ENCODE measurements at places on chromosomes 16 and 17.

- DNase-seq: no peak
Measured at GRCh38 chr17:81932333-81932983, 4.6 kb downstream of the PYCR1 start.

DNA sequence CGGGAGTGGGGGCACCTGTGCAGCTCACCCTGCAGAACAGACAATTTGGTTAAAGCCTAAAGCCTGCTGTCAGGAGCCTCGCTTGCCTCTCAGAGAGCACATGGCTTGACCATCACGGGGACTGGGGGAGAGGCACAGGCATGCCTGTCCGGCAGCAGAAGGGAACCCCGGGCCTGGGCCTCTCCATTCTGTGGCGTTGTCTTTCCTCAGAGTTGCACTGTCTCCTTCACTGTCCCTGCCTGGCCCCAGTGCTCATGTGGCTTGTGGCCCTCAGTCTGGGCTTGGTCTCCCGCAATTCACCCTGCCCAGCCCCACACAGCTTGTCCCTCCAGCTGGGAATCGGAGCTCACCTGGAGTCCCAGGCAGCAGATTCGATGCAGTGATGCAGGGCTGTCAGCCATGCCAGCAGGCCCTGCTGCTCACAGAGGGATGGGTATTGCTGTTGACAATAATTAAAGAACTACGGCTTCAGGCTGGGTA, 189.9 kb downstream of the SEC14L1 start:
- no peak for DNase-seq

- DNase-seq: no peak
Measured at GRCh38 chr16:87458424-87458915, 34.4 kb downstream of the ZCCHC14 start.

DNA sequence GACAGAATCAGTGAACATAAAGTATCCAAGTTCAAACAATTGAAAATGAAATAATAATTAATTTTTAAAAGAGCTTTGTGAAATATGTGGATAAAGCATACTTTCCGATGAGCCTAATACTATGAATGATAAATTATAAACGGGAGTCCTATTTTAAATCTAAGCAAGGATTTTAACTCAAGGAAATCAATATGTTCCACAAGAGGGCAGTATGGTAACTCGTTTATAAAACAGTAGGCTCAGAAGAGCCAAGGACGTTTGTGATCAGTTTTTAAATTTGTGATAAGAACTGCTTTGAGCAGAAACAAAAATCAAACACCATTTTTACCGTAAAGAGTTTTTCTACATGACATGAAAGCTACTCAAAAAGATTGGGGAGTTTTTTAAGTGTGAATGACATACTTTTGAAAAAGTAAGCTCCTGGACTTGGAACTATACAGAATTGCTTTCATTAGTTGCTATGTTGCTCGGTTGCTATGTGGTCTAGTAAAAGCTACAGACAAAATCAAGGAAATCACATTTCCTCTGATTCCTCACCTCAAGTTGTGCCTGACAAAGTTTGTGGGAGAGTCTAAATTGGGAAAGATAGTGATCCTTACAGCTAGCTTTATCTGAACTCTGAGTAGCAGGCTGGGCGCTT, 11.8 kb upstream of the TEKT1 start:
- DNase-seq: no peak

DNA sequence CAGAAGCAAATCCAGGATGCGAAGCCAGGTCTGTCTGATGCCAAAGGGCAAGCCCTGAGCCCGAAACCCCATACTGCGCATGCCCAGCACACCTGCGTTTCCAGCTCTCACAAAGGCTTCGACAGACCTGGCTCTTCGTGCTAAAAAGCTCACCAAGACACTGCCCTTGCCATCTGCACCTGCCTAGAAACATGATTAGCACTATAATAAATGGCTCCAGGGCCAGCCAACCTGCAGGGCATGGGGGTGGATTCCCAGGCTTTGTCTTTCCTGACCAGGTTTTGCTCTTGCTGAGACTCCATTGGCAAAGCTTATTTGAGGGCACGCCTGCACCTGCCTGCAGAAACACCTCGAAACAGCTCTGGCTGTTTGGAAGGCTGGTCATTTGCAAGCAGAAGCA, 14.4 kb upstream of the PLD6 start:
- no peak for DNase-seq

DNA sequence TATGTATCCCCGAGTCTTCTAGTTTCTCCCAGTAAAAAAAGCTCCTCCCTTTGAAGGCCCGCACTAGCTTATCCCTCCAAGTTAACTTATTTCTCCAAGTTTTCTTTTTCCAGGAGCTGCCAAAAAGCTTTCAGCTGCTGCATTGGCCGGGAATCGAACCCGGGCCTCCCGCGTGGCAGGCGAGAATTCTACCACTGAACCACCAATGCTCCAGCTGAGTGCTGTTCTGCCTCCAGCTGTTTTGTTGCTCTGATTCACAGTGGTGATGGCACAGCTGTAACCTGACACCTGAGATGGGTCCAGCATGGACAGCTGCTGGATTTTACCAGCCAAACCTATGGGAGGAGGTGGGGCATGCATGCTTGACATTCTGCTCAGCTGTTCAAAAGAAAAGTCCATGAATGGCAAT, 22.1 kb downstream of the VAC14 start:
- DNase-seq: no peak

DNA sequence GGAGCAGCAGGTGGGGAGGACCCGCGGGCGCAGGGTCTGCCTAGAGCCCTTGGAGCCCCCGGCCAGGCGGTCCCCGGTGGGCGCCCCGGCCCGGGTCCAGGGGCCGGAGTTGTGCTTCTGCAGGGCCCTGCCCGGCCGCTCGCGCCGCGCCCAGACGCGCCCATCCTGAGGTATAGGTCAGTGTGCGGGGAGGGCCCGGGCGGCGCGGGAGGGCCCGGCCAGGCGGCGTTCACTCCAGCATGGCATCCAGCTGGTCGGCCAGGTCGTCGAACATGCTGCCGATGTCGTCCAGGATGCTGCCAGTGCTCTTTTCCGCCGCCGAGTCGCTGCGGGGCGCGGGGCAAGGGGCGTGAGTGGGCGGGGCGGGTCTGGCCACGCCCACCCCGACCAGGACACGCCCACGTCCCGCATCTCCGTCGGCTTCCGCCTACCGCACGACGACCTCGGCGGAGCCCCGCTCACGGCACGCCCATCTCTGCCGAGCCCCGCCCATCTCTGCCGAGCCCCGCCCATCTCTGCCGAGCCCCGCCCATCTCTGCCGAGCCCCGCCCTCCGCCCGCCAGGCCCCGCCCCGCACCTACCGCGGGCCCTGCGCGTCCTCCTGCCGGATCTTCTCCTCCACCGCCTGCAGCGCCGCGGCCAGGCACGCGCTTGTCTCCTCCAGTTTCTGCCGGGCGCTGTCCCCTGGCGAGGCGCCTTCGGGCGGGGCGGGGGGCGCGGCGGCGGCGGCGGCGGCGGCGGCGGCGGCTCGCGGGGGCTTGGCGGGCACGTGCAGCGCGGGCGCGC, 17.9 kb downstream of the CASKIN1 start:
- DNase-seq: no peak

DNA sequence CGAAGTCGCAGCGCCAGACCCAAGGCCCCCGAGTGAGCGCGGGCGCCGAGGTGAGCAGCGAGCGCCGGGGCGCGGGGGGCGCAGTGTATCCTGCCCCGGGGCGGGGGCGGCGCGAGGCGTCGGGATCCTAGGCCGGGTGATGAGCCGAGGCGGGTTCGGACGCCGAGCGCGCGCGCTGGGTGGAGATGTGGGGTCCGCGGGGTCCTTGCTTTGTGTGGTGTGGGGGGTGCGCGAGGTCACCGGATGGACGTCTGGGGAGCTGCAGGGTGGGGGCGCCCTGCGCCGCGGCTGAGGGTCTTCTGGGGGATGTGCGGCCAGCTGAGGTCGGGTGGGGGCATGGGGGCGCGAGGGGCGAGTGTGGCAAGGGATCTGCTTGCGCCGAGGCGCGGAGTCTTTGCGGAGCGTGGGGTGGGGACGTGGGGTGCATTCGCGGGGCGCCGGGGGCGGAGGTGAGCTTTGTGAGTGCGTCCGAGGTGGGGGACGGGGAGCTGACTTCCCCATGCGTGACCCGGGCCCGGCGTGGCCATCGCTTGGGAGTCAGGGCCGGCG, 560 bp downstream of the RAI1 start:
- peak; percentile 38 for DNase-seq

DNA sequence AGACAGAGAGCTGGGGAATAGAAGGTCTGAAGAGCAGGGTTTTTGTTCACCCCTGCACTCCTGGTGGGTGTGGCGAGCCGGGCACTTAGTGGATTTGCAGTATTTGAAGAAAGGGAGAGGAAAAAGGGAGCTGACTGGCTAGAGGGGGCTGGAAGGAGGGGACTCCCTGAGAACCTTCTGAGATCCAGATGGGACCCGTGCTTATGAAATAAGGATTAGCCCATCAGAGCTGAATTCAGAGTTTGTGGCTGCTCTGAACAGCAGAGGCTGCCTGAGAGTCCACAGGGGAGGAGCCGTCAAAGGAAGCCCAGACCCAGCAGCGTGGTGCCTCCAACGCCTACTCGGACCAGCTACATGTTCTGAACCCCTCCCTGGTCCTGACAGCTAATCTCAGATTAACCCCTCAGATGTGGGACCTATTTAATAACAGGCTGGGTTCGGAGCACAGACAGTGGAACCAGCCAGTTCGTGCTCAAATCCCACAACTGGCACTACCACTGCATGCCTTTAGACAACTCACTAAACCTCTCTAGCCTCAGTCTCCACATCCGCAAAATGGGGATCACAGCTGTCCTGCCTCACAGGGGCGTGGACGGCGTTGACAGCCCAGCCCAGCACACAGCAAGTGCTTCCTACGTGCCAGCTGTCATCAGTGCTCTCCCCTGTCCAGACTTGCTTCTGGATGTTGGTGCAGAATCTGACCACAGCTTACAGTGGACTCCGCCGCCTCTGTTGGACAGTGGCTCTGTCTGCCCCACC, 70.6 kb downstream of the DYNLRB2 start:
- DNase-seq: no peak

- DNase-seq: no peak
Measured at GRCh38 chr16:65917466-65917865, 449.0 kb upstream of the CDH5 start.

DNA sequence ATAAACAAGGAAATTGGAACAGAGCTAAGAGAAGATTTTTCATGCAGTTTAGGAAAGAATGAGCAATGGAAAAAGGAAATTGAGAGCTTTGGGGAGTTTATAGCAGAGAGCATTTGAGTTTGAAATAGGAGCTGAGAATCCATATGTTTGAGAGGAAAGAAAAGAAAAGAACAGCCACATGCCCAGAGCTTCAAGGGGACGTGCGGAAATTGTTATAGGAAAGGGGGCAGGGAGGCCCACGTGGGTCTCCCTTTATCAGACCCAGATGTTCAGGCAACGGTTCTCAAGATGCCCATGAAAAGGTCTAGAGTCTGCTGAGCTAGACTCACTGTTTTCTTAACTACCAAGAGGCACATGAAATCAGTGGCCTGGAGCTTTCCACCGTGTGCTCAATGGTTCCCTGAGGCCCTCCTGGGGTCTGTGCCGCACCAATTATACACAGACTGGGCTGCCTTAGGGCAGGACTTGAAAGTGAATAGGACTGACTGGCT, 31.2 kb downstream of the CHD9 start:
- DNase-seq: no peak

- DNase-seq: peak; percentile 37
Measured at GRCh38 chr16:12095275-12096156, 119.0 kb downstream of the SNX29 start.

DNA sequence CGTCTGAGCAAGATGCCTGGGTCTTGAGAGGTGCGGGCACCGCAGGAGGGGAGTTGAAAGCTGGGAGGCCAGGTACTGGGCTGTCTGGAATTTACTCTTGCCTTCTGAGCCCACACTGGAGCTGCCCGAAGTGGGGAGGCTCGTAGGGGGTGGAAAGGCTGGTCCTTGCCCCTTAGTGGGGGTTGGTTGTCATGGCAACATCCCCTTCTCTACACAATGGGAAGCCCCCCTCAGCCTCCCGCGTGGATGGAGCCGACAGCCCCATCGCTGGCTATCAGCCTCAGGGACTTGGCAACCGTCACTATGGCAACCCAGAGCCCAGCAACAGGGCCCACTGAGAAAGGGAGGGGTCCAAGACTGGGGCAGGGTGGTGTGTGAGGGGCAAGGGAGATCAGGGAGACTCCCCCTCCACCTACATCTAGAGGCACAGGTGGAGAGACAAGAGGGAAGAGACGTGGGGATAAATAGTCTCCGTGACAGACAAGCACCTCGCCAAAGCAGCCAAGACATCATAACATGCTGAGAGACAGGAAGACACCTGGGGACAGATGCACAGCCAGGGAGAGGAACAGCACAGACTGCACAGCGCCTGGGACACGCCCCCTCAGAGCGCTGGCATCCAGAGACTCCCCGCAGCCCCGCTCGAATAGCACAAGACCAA, 5.3 kb upstream of the DNAH2 start:
- no peak for DNase-seq

DNA sequence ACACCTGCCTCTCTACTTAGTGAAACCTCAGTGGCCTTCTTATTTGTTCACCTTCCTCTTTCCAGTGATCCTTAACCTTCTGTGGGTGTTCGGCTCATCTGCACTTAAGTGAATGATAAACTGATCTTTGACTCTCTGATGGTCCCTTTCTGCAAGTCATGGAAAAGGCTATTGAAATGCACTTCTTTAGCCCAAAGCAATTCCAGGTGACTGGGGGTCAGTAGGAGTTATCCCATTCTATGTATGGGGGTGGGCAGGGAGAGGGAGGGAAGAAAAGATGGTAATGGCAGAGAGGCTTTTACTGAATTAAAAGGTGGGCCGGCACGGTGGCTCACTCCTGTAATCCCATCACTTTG, 170.8 kb downstream of the RGS9 start:
- DNase-seq: no peak

- DNase-seq: no peak
Measured at GRCh38 chr16:26668026-26668425, 398.7 kb upstream of the C16orf82 start.

GRCh38 chr17:28227316-28228108, 91.5 kb upstream of the TMEM97 start:
- DNase-seq: no peak

- DNase-seq: peak; percentile 3
Measured at GRCh38 chr17:33233811-33234177, 59.3 kb downstream of the ASIC2 start.

Data from stimulated activated naive CD4-positive, alpha-beta T cell treated with Interleukin-2 at 50 U/mL for 16 hours (primary cell).